ENCODE measurements at places on chromosomes 2 and 18.

GRCh38 chr2:135882415-135882814 is 6.2 kb upstream of the MCM6 start:
- ATAC-seq: no peak

- no peak for ATAC-seq
These were observed 12.5 kb downstream of the BABAM2 start for GRCh38 chr2:27903018-27903417.

DNA sequence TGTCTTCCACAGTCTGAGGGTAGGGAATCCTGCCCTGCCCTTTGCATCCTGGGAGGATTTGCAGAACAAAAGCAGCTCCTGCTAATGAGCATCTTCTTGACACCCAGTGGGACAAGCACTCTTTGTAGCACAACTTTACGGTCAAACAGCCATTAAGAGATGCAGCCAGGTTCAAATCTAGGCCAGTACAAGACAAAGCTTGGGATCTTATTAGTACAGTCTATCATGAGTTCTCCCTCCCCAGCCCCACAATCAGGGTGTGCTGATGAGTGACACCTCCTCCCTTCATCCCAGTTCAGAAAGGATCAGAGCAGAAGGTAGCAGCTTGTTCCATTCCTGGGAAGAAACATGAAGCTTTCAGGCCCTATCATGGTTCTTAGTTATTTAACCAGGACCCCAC is 41.9 kb downstream of the MARCO start:
- ATAC-seq: no peak

GRCh38 chr2:15313657-15314056 is 247.5 kb downstream of the NBAS start:
- ATAC-seq: no peak

DNA sequence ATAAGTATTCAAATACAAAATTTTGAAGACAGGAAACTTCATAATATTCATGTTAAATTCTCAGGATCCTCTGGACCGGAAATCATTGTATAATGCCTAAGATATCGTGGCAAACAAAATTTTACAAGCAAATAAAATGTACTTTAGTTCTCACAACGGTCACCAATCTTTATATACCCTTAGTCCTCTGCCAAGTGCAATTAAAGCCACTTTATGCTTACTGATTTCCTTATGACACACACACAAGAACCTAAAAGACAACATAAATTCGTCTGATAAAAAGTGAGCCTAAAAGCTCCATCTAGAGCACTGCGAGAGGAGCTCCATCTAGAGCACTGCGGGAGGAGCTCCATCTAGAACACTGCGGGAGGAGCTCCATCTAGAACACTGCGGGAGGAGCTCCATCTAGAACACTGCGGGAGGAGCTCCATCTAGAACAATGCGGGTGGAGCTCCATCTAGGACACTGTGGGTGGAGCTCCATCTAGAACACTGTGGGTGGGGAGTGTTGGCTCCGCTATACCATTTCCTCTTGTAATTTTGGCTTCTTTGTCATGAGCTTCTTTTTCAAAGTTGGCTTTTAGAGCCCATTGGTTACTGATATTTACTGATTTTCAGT is 15.9 kb downstream of the ATP8B1 start:
- ATAC-seq: no peak

DNA sequence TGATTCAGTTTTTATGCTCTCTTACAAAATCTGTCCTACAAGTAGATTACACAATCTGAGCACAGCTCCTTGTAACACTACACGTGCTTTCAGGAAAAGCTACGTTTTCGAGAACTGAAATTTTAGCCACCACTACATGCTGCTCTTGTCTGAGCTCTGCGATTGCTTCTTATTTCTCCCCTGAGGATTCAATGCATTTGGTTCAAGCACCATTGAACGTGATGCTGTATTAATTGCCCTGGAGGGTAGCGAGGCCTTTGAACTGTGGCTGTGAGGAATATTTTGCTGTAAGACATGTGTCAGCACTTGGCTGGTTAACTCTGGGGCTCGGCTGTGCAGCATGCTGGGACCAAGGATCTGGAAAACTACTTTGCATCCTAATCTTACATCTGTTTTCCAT is 405.8 kb downstream of the EPHA4 start:
- ATAC-seq: no peak

DNA sequence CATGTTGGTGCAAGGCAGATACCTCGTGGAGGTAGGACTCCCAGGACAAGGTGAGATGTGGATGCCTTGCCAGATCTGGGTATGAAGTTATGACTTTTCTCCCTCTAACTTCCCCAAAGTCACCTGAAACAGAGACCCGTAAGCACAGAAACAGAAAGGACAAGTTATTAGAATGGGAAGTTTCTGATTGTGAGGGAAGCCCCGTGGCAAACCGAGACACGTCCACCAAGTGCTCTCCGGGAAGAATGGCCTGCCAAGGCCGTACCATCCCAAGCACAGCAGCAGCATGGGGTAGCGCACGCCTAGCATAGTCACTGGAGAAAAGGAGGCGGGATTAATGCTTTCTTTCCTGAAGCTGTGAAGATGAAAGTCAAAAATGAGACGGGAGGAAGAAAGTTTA is 110.6 kb downstream of the ZNF532 start:
- ATAC-seq: no peak

Measured in esophagus mucosa (tissue), 1 donor.